ENCODE measurements at places on chromosomes 1 and 21.

GRCh38 chr21:42648606-42649005 is 4.8 kb upstream of the PDE9A start:
- no peak for DNase-seq

DNA sequence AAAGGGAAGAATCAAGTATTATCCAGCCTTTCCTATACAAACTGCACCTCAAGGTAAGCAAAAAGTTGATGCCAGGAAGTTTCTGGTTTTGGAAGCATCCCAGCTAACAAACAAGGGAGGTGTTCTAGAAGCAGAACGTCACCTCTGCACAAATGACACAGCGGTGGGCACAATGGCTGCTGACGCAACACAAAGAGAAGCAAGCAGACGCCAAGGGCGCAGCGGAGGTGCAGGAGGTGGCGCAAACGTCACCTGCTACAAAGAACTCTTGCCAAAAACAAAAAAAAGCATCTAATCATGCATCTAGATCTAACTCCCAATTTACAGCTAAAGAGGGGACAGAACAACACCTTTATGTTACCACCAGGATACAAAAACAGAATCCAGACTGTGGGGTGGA is 88.5 kb downstream of the NPHP4 start:
- no peak for DNase-seq

DNA sequence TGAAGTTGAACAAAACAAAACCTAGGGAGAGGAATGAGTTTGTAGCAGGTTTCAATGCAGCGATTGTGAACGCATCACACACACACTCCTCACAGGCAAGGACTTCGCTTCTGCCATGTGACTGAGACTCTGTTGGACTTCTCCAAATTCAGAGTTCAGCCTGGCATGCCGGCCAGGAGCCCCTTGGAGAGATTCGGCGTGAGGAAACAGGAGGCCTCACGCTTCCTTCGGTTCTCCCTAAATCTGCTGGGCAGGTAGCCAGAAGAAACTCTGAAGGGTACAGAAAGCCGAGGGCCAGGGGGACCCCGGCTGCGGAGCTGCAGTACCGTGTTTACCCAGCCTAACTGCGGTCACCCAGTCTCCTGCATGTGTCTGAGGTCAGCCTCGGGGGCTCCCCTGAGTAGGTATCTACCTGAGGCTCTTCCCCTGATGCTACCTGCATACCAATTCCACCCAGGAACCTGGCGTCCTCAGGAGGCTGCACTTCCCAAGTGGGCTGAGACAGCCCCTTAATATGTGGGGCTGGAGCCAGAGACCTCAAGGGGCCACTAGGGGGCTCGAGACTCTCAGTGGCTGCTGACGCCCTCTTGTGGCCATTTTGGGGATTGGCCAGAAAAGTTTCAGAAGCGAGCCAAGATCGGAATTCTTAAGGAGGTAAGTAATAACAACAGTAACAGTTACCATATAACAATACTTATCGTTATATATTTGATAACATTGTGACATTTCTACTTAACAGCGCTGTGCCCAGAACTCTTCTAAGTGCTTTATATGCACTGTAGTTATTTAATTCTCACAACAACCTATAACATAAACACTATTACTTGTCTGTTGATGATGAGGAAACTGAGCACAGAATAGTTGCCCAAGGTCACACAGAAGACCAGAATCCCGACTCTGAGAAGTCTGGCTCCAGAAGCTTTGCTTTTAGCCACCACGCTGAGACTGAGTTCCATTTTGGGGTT is 2.7 kb upstream of the ANXA9 start:
- peak; percentile 90 for DNase-seq

- no peak for DNase-seq
These were observed 63.8 kb downstream of the CD34 start for GRCh38 chr1:207847116-207847515.

DNA sequence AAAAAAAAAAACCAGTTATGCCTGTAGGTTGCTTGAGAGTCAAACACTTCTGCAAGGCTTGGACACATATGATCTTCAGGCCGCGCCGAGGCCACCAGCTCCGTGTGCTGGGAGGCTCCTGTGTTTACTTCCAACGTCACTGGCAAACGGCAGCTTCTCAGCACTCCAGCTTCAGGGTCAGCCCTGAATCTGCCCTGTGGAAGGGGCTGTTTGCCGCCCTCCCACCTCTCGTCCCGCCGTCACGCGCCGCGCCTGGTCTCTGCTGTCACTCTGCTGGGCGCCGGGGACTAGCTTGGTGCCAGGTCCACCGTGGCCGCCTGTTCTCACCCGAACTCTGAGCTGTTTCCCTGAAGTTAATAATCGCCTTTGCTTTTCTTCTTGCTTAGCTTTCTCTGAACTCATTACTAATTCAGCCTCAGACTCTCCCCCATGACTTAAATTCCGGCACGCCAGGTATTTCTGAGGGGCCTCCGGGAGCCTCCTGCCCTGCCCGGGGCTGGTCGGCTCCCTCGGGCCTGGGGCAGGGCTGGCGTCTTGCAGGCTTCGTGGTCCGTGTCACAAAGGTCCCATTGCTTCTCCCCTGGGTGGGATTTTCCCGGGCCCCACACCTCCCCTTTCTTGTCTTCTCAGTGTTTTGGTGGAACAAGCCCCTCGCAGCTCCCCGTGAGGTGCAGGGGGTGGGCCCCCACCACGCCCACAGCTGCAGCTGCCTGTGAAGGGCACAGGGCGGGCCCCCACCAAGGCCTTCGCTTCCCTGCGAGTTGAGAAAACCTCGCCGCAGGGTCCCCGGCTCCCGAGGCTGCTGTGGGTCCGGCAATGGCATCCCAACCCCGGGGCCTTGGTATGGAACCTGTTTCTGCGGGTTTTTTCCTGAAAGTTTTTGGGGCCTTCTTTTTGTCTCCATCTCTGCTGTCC is 14.6 kb upstream of the C1orf159 start:
- DNase-seq, result no peak

DNA sequence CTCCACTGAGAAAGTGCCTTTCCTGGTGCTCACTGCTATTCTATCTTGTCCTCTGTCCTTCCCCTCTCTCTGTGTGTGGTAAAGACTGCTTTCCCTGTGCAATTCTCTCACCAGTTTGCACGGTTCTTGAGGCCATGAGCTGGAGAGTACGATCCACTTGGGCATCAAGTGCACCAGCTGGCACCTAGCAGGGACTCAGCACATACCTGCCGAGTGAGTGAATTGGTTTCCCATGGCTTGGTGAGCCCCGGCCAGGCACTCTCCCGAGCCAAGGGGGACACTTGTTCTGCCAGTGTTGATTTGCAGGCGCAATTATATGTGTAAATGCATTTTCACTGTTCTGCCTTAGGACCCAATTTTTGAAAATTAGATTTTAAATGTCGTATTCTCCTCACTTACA is 313.5 kb downstream of the DISC1 start:
- DNase-seq, result no peak

DNA sequence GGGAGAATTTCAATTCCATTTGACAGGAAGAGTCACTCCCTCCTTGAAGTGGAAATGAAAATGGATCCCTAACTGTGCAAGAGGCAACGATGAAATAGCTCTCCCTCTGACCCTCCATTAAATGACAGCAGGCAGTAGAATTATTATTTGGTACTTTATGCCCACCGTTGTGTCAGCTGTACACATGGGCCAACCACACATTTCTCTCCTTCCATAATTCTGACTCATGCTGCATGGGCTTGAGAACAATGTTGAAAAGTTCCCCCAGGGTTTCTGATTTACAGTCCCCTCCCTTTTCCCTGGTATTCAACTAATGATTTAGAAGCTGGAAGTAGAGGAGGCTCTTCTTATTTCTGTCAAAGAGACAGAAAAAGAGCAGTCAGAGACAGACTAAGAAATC is 103.5 kb downstream of the RGS7 start:
- no peak for DNase-seq

DNA sequence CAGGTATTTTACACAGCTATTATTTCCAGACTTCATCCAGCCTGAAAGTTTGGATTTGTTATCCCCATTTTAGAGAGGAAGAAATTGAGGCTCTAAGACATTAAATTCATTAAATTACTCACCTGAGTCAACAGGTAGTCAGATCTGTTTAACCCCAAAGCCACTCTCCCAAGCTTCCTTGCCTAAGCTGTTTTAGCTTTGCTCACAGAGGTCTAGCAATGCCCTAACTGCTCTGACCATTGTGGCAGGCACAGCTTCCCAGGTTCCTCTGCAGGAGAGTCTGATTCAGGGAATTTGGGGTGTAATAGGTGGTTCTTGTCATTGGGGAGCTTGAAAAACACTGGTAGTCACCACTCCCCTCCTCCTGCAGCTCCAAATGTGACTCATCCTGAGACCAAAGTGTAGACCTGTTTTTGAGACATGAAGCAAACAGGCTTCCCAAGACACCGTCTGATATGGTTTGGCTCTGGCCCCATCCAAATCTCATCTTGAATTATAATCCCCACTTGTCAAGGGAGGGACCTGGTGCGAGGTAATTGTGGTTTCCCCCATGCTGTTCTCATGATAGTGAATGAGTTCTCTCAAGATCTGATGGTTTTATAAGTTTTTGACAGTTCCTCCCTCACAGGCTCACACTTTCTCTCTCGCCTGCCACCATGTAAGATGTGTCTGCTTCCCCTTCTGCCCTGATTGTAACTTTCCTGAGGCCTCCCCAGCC is 142.8 kb upstream of the DNAH14 start:
- DNase-seq, result no peak

DNA sequence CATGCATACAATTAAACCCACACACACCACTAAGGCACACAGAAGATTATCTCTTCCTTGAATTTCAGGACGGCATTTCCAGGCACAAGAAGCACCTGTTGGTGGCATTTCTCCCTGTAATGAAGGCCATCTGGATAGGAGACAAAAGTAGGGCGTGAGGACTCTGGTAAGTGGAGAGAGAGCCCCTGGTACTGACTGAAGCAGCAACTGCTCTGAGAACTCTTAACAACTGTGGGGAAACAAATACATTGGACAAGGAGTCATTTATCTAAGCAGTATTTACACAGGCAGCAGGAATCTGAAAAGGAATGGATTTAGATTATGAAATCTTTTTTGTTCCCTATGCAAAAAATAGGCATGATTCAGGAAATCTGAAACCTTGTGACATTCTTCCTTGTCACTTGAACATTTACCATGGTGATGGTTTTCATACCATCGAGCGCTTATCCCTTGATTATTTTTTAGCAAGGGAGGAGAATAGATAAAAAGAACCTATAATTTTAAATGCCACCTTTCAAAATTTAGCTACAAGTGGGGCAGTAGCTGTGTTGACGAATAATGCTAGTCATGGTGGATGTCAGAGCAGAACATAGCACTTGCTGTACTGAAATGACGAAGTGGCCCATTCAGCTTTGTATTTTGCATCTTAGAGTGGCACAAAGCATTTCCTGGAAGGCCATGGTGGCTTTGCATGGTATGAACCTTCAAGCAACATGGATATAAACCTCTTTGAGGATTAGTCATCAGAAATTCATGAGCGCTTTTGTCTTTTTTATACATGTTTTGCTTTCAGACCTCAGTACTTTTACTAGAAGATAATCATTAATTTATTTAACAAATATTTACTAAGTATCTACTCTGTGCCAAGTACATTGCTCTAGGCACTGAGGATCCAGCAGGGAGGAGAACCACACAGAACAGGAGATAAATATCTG is 362.0 kb downstream of the ADGRL2 start:
- no peak for DNase-seq

DNA sequence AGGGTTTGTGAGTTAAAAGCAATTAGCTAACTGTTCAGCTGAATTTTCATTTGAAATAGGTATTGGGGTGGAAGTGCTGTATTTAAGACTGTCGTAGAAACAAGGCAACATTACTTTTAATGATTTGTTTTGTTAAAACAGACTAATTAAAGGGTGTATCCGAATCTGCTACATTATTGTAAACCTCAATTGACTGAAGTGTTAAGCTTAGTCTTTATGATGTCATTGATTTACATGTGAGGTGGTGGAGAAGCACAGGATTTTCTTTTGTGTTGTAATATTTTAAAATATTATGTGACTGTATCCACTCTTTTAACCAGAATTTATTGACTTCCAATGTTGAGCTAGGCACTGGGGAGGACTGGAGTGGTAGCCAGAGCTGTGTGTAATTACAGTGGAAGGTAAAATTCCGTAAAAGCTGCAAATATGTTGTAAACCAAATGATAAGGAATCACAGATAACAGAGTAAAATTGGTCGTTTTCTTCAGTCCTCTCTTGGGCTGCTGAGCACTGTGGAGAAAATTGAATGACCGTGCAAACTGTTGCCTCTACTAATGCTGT is 1.6 kb downstream of the HOOK1 start:
- no peak for DNase-seq

Data from ecto neural progenitor cell (in vitro differentiated cells).